Fibroblast of skin of left biceps (primary cell): ENCODE measurements at places on chromosomes 11 and 22.

DNA sequence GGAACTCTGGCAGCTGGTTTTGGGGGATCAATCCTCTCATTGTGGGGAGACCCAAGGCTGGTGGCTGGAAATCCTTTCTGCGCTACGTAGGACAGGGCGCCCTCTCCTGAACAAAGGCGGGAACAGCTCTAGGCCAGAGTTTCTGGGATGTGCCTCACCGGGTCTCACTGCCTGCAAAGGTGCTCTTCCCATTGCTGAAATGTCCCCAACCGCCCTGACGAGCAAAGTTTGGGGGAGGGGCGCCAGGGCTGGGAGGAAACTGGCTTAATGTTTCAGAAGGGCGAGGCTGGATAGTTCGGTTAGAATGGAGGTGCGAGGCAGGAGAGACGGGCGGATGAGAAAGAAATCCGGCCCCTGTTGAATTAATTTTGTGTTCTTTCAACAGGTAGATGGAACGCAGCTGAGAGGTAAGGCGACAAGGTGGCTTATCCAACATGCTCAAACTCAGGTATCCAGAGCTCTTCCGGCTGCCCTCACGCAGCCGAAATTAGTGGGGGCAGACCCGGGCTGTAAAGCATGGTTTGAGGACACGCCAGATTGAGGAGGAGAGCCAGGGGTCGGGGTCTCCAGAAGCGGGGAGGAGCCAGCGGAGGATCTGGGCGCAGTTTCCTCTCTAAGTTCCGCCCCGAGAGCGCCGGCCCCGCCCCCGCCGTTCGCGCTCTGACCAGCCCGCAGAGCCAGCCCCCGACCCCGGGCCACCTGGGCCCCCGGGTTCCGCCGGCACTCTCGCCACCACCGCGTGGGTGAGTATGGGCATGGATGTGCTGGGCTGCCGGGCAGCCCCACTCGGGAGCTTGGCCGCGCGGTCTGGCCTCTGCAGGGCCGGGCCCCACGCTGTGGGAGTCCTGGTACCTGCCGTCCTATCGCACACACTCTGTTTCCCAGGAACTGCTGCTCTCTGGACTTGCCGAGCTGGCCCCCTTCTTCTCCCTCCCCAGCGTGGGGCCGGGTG lies at the start of gene PGAP2:
Gene PGAP2, plus strand, starts transcription at position 652 of the 952 bp plus-strand sequence. CDS start 2,700 bp downstream, outside the sequence.
- DNase-seq: no peak

GRCh38 chr22:25027959-25028840 lies 75.7 kb downstream of the KIAA1671 start:
- DNase-seq: no peak

- no peak for DNase-seq
These were observed 6.9 kb downstream of the FAM168A start for GRCh38 chr11:73590991-73591390.

DNA sequence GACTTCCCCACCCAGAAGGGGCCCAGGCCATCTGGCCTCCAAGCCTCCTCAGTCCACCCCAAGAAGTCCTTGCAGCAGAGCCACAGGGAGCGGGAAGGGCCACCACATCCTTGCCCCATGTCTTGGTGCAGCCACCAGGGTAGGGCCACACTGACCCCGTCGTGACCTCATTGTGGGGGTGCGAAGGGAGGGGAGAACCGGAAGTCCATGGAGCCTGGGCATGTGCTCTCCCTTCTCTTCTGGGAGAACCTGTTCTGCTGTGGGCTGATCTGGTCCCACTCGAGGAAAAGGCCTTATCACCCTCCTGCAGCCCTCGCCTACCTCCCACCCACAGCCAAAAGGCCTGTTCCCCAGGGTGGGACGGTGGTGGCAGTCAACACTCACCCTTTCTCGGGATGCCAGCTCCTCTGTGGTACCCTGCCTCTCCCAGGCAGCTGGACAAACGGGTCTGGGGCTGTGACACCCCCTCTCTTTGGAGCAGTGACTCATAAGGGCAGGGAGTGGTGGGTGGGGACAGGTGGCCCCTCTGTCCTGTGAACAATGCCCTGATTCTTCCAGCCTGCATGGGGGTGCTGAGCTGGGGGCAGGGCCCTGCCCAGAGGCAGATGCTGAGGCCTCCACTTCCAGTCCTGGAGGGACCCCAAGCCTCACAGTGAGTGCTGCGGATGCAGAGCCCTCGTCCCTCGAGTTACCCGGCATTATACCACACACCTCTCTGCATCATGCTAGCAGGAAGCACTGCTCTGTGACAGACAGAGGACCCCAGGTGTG lies 14.6 kb upstream of the CTSD start:
- DNase-seq: no peak

GRCh38 chr22:49022816-49023160 lies 804.9 kb downstream of the BRD1 start:
- no peak for DNase-seq

DNA sequence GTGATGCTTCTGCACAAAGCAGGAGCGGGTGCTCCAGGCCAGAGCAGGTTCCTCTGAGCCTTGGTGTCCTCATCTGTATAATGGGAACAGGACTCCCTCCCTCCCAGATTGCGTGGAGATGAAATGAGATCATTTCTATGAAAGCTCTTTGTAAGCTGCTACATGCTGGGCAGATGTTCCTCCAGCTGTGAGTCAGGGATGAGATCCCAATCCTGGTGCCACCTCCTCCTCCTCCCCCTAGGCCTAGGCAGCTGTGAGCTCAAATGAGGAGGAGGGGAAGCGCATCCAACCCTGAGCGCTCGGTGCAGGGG lies 7.0 kb upstream of the CABP2 start:
- no peak for DNase-seq

GRCh38 chr11:132988411-132988810 lies 543.9 kb downstream of the OPCML start:
- no peak for DNase-seq

GRCh38 chr11:83569134-83569805 lies 283.1 kb upstream of the CCDC90B start:
- no peak for DNase-seq

DNA sequence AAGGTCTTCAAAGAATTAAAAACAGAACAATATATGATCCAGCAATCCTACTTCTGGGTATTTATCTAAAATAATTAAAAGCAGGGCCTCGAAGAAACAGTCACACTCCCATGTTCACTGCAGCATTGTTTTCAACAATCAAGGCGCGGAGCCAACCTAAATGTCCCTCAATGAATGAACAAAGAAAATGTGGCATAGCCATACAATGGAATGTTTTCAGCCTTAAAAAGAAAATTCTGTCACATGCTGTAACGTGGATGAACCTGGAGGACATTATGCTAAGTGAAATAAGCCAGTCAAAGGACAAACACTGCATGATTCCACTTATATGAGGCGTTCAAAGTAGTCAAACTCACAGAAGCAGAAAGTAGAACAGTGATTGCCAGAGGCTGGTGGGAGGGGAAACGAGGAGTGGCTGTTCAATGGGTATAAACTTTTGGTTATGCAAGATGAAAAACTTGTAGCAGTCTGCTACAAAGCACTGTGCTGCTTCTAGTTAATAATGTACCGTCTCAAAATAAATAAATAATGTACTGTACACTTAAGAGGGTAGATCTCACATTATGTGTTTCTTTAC lies 41.2 kb downstream of the SNX19 start:
- no peak for DNase-seq

DNA sequence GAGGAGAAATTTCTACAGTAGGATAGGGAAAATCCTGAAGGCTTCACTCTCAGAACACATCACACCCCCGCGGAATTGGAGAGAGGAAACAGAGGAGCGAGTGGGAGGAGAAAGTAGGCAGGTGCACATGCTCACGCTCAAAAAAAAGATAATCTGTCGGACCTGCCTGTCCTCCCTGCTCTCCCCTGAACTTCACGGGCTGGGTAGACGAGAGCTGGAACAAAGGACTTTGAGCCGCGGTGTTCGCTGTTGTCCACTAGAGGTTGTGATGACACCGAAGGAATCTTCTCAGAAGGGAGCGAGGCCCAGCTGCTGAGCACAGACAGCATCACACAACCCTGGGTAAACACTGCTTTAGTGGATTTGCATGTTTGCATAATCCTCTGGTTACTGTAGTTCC lies 5.0 kb downstream of the SEZ6L start:
- DNase-seq: no peak

- no peak for DNase-seq
These were observed 5.0 kb downstream of the THY1 start for GRCh38 chr11:119417726-119418540.

DNA sequence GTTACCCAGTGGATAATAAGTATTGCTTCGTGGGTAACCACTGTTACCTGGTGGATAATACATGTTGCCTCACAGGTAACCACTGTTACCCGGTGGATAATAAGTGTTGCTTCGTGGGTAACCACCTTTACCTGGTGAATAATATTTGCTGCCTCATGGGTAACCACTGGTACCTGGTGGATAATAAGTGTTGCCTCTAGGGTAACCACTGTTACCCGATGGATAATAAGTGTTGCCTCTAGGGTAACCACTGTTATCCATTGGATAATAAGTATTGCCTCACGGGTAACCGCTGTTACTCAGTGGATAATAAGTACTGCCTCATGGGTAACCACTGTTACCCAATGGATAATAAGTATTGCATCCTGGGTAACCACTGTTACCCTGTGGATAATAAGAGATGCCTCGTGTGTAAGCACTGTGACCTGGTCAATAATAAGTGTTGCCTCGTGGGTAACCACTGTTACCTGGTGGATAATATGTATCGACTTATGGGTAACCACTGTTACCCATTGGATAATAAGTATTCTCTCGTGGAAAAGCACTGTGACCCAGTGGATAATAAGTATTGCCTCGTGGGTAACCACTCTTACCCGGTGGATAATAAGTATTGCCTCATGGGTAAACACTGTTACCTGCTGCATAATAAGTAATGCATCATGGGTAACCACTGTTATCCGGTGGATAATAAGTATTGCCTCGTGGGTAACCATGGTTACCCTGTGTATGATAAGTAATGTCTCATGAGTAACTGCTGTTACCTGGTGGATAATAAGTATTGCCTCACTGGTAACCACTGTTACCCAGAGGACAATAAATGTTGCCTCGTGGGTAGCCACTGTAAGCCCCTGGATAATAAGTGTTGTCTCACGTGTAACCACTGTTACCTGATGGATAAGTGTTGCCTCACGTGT lies 20.1 kb upstream of the NXPE4 start:
- DNase-seq: no peak

DNA sequence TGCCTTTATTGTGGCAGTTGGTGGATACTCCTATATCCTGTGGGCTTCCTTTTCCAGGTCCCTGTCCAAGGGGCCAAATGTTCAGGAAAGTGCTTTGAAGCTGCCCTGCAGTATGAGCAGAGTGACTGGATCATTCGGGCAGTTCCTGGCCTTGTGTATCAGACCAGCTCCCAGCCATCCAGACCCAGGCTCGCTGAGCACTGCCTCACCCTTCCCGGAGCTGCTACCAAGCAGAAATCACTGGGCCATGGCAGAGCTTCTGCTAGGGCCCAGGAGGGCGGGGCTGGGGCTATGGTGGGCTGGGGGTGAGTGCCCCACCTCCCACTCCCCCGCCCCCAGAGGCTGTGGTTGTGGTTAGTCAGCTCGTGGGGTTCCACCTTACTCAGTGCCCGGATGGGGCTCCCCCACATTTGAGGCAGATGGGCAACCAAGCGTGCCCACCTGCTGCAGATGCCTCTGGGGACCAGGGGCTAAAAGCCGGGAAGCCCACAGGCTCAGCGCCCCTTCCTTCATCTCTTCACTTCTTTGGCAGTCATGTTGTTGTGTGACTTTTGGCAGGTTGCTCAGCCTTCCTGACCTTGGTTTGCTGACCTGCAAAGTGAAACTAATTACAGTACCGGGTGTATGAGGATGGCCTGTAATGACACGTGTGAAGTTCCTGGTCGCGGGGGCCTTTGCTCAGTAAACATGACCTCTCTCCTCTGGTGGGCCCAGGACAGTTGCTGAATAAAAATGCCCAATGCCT lies 2.1 kb upstream of the LRRC32 start:
- no peak for DNase-seq

DNA sequence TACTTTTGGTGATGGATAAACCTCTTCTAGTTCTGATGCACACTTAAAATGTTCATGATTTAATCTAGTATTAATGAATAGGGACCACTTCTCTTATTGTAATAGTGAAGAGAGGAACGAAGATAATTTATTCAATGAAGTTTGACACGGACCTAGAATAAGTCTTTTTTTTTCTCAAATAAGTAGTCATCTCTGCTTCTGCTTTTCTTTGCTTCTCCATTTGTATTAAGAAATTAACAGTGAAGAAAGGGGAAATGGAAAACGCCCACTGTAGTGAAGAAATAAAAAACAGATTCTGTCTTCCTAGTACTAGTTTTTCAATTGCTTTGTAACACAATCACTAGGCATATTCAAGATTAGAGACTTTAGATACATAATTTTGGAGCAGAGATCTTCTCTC lies 73.0 kb downstream of the CD44 start:
- no peak for DNase-seq

GRCh38 chr11:117933930-117934329 lies 4.7 kb upstream of the TMPRSS13 start:
- DNase-seq: no peak

- DNase-seq: no peak
These were observed 20.9 kb downstream of the EXT2 start for GRCh38 chr11:44116234-44116830.

DNA sequence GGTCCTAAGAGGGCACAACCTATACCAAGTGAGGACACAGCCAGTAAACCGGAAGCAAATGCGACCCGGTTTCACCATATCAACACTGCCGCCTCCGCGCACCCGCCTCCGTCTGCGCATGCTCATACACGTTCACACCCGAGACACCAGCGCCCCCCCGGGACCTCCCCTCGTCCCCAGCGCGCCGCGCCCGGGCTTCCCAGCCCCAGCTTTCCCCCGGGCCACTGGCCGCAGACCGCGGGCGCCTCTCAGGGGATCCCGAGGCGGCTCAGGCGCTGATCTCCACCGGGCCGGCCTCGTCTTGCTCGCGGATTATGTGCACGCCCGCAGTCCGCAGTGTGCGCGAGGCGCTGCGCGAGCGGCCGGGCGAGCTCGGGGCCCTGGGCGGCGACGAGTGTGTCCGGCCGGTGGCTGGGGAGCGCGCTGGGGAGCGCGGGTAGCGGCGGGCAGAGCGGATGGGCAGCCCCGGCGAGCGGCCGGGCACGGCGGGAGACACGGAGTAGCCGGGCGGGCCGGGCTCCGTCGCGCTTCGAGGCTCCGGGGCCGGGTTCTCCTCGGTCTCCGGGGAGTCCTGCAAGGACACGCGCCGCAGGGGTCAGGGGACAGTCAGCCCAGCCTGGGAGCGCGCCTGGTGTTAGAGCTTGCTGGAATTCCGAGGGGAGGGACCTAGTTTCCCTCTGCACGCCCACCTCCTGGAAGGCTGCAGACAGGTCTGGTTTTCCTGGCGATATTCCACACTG lies 2.0 kb downstream of the HEPN1 start:
- DNase-seq: no peak

GRCh38 chr11:45901626-45902025 lies 5.4 kb downstream of the FREY1 start:
- no peak for DNase-seq

- DNase-seq: no peak
These were observed 41.7 kb downstream of the TBX1 start for GRCh38 chr22:19802001-19802893.
